ENCODE measurements at places on chromosomes 2 and 18.

DNA sequence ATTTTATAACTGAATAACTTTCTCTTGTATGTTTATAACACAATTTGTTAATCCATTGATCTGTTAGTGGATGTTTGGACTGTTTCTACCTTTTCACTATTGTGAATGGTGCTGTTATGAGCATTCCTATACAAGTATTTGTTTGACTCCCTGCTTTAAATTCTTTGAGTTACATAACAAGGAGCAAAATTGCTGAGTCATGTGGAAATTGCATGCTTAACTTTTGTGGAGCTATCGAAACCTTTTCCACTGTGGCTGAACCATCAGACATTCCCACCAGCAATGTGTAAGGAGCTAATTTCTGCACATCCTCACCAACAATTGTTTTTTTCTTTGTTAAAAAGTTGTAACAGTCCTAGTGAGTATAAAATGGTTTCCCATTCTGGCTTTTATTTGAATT is 415.5 kb downstream of the CBLN2 start:
- DNase-seq, result no peak

DNA sequence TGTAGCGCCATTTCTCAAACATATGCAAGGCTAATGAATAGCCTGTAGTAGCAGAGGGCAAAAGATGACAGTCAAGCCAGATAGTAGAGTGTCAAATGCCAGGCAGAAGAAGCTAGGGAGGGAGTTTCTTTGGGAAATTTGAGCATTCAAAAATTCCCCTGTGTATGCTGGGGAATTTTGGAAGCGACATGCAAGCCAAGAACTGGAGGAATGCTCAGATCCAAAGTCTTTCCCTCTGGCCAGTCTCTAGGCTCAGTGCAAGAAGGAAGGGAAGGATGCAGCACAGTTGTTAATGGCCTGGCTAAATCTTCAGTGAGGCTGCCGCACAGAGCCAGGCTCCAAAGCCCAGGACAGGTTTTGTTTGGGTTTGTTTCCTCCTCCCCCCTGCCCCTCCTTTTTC is 59.9 kb downstream of the ATP9B start:
- no peak for DNase-seq

DNA sequence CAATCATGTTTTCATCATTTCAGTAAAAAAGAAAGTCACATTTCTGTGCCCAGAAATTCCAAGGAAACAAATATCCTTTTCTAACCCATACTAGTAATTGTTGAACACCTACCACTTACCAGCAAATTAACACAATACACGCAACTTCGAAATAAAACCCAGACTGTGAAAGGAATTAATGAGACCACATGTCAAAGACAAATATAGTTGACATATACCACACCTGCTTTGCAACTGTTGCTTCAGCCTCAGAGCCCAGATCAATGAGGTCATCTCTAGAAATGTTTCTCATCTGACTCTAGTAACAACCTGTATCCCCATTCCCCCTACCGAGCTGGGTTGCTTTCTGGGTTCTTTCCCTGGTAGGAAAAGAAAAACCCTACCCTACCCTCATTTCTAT is 52.6 kb downstream of the TRIP12 start:
- DNase-seq, result no peak

- no peak for DNase-seq
Measured at GRCh38 chr2:127678991-127679390, 3.7 kb upstream of the LIMS2 start.

DNA sequence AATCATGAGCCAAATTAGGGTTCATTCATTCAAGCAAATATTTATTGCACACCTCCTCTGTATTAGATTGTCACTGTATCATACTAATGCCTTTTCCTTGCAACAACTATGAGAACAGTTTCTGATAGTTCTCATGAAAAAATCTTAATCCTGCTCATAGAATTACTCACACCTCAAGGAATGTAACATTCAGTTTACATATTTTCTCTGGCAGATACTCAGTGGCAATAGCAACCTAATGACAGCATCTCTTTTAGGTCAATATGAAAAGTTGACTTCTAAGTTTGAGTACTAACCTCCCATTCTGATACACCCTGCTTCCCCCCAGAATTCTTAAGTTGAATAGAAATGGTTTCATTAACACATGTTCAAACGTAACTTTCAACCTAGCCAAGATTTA is 132.0 kb downstream of the VWC2L start:
- DNase-seq, result no peak

DNA sequence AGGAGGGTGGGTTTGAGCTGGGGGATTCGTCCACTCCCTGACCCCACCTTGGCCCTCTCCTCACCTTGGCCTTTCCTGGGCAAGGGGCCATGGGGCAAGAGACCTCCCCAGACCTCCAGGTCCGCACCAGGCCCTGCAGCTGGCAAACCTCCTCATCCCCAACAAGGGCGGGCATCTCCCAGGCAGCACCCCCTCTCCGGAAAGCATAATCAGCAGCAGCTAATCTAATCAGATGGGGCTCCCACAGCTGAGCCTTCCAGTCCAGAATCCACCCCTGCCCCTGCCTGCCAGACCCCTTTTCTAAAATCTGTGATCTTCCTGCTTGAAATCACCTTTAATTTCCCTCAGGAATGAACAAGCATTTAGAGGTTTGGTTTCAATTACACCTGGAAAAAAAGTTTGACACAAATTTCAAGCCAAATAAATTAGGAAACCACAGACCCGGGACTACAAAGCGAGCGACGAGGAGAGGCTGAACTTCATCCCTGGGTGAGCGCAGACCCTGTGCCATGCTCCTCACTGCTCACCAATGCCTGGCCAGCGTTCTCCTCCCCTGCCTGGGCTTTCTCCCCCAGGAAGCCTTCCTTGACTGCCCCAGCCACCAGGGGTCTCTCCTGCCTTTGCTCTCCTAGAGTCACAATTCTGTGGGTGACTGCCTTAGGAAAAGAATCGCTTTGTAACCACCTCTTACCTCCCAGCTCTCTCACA is 143.0 kb upstream of the MYCN start:
- DNase-seq, result no peak

GRCh38 chr2:75342504-75343175 is 143.3 kb upstream of the TACR1 start:
- DNase-seq, result no peak

- DNase-seq, result no peak
Measured at GRCh38 chr2:105426626-105427292, 27.9 kb upstream of the FHL2 start.

GRCh38 chr2:201707753-201708152 is 9.3 kb upstream of the MPP4 start:
- DNase-seq, result no peak

GRCh38 chr2:111669928-111670695 is 213.9 kb downstream of the ANAPC1 start:
- no peak for DNase-seq

GRCh38 chr2:238254095-238254723 is 14.4 kb upstream of the HES6 start:
- no peak for DNase-seq

DNA sequence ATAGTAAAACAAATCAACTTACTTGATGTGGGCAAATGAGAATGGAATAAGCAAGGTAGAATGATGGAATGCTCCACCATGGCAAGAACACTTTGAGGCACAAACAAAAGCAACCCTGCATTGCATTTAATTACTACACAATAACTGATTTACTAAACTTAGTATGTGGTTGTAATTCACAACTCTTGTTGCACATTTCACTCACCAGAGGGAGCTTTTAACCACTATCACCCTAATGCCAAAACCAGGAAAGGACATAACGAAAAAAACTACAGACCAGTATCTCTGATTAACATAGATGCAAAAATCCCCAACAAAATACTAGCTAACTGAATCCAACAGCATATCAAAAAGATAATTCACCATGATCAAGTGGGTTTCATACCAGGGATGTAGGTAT is 659.8 kb downstream of the CPS1 start:
- no peak for DNase-seq

DNA sequence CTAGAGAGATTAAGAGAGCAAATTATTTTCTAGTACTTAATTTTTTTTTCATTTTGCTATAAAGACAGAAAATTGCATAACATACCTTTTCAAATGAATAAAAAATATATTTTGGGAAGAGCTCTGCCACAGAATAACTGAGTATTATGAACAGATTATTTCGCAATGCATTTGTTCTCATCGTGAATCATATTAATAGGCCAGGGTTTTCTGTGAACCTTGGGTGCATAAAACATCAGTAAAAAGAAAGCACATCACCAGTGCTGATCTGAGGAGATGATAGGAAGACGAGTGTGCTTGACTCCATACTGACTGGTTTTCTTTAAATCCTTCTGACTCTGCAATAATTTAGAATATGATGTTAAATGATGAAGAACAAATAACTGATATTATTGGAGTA is 409.1 kb downstream of the CPS1 start:
- no peak for DNase-seq

DNA sequence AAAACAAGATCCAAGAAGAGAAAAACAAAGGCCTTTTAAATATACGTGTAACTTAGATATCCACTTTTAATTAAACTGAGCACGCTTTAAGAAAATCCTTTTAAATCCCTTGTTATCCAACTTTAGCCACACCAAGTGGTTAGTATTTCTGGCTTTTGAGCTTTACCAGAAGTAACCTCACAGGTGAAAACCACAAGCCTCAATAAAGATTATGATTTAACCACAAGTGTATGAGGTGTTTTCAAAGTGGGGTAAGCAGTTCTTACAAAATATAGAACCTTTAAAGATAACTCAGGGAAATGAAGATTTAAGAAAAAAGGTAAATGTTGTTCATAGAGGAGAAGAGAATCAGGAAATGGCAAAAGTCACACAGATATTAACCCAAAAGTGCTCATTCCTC is 58.4 kb upstream of the CDCA7 start:
- DNase-seq, result no peak

DNA sequence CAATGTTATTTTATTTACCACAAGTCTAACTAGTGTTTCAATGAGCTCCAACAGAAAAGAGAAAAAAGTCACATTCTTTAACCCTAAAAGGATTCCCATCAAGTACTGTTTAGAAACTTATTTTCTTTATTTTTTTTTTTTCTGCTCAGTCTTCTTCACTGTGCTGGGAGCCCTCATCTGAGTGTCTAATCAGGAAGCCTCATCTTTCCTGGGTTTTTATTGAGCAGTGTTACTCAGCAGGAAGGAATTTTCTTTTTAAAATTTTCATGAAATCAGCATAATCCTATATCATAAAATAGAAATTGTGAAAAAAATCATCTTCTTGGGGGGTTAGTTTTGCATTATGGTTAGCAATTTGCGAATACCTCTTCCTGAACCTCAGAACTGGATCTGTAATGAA is 453.8 kb downstream of the CDH2 start:
- no peak for DNase-seq

DNA sequence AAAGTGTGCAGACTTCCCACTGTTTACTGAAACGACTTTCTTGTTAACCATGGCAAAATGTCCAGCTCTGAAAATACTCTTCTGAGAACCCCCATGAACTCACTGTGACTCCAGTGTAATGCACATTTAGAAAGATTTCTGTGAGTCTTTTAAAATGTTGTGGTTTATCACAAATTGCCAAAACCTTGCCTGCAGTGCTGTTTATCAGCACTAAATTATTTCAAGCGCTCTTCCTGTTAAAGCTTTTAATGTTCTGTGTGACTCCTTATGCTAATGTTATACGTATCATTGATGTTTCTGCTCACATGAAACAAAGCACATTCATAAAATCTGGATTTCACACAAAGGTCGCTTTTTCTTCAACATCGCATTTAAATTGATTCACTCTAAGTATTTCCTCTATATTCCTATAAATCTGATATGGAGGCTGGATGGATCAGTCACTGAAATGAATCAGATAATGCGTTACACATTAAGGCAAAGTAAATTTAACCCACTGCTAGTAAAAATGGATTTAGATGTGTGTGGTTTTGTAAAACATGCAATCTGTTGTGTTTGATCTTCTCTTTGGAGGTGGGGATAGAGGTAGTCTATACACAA is 521.2 kb downstream of the NYAP2 start:
- DNase-seq, result no peak

DNA sequence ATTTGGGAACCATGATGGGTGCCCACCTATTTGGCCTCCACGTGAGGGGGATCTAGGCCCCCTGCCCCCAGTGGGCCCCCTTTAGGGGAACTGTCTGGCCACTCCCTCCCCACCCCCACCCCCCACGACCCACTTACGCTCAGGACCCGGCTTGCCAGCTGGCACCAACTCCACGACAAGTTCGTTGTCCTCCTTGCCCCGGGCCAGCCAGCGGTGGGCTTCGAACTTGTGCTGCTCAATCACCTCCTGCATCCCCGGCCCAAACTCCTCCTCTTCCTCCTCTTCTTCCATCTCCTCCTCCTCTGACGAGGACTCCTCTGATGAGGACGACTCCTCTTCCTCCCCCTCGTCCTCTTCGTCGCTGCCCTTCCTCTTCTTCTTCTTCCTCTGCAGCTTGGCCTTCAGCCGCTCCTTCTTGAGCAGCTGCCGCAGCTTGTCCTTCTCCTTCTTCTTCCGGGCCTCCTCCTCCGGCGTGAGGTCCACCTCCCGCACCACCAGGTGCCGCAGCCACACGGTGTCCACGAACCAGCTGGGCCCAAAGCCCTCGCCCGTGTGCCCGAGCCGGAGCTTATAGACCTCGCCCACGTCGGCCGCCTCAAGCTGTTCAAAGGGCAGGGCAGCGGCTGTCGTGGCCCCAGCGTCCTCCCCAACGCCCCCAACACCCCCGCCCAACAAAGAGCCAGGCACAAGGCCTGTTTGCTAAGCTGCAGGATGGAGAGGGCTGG is 96.9 kb downstream of the LOXHD1 start:
- no peak for DNase-seq

DNA sequence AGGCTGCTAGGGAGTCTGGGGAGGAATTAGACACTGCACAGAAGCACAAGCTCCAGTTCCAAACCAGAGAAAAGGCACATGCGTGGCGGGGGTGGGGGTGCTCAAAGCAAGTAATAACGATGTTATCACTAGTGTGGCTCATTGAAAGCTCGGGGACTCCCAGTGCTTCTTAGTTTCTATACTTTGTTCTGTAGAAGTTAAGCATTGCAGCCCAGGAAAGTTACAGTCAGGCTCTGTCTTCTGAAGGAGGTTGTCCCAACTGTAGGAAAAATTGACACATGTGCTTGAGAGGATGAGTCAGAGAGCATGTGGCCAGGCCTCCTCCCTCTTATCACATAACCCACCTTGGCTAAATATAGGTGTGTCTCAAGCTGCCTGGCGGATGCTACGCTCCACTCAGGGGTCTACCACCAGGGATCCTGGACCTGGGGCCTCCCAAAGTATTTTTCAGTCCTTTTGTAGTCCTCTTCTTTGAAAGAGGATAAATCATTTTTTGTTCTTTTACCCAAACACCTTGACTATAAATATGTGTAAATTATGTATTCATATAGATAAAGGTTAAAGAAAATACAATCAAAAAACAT is 3.8 kb downstream of the GALNT5 start:
- DNase-seq, result no peak

- no peak for DNase-seq
Measured at GRCh38 chr2:238247002-238247822, 7.4 kb upstream of the HES6 start.

DNA sequence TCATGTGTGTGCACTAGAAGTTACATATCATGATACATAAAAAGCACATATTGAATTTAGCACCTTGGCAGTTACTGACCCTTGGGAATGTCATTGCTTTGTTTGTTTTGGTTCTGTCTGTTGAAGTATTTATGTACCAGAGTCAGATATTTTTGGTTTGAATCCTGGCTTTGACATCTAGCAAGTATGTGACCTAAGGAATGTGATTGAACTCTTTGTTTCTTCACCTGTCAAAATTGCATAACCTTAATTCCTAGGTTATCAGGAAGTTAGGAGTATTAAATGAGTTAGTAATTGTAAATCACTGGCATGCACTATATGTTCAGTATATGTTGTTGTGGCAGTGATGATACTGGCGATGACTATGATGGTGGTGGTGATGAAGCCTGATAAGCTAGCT is 1003.5 kb upstream of the NRXN1 start:
- DNase-seq, result no peak

Measured in activated T-helper 1 cell treated with Interleukin-2 at 50 U/mL for 16 hours (primary cell).